ENCODE measurements at places on chromosomes 4 and X. TPM values are rescaled to one million over a fixed set of nuclear protein-coding genes. Genes with fewer than 3 reads are reported as not detected.

Gene RXFP1
- not detected for total RNA-seq

Gene IL9R
- total RNA-seq = not detected

Gene IL21
- total RNA-seq = not detected

Gene OTC
- total RNA-seq = not detected

Gene L1CAM
- 6.3 TPM for total RNA-seq

- no peak for DNase-seq
Observed at GRCh38 chr4:189285377-189285776, 655.3 kb upstream of the FRG1 start.

- no peak for DNase-seq
Observed at GRCh38 chrX:131054906-131055305, 3.2 kb upstream of the ARHGAP36 start.

DNA sequence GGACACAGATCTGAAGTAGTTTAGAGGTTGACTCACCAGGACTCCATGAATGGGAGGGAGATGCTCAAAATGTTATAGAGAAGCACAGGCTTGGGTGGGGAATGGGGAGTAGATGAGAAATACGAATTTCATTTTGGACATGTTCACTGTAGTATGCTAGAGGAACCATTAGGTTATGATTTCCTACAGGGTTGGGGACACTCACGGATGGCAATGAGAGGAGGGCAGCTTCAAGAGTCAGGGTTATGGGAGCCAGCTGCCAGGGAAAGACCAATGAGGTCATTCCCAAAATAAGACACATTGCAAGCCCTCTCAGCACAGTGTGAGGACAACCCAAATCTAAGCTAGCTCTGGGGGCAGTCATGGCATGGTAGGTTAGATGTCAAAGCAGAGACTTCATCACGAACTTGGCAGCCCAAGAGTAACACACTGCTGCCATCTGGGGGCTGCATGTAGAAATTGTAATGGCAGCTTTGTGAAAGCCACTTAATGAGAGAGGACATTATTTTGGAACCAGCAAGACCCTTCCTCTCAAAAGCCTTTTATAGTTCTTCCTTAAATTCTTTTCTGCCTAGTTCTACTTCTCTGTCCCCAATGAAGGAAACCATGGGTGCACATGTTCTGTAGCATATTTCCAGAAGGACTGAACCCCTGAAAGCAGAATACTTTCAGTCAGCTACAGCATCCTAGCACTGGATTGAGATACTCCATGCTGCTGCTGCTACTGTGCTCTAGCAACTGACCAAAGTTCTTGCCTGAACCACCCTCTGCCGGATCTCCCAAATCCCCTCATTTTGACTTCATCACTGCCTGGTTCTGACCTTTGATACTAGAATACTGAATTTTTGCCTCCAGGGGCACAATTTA is 16.2 kb upstream of the ZCCHC12 start:
- no peak for DNase-seq

DNA sequence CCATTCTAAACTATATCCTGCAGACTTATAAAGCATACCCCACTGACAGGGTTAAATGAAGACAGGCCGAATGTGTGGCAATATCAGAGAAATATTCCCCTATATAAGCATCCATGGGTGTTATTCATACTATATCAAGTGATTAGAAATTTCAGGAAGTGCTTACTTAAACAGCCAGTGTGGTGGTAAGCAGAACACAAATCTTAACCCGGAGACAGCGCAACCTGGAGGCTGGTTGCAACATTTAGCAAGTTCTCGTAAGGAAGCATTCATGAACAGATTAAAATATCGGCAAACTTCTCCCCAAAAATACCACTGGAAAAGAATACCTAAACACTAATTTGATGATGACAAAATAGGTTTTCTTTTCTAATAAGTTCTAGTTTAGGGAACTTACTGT is 261.2 kb downstream of the CBLL2 start:
- no peak for DNase-seq

Measured in right atrium auricular region (tissue), 2 donors.